ENCODE measurements at places on chromosomes 16 and 17.

GRCh38 chr17:15000661-15001060 is 264.5 kb downstream of the PMP22 start:
- no peak for DNase-seq

DNA sequence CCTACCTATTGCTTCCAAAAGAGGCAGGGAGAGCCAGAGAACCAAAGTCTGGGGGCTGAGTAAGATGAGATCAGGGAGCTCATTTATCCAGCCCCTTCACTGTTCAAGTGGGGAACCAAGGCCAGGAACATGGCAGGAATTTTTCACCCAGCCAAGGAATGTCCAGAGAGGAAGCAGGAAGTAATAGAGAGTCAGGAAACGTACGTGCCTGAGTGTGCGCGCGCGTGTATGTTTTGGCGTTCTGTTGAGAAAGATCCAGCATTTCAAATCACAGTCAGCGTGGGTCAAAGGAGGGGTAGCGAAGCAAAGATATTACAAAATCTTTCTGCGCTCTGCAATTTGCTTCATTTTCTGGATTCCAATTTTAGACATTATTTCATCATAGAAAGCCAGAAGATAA is 41.9 kb upstream of the WSCD1 start:
- DNase-seq, result no peak

- DNase-seq, result no peak
Measured at GRCh38 chr17:67438667-67439066, 61.6 kb downstream of the PITPNC1 start.

- DNase-seq, result no peak
Measured at GRCh38 chr16:7314163-7314562, 18.5 kb upstream of the RBFOX1 start.

DNA sequence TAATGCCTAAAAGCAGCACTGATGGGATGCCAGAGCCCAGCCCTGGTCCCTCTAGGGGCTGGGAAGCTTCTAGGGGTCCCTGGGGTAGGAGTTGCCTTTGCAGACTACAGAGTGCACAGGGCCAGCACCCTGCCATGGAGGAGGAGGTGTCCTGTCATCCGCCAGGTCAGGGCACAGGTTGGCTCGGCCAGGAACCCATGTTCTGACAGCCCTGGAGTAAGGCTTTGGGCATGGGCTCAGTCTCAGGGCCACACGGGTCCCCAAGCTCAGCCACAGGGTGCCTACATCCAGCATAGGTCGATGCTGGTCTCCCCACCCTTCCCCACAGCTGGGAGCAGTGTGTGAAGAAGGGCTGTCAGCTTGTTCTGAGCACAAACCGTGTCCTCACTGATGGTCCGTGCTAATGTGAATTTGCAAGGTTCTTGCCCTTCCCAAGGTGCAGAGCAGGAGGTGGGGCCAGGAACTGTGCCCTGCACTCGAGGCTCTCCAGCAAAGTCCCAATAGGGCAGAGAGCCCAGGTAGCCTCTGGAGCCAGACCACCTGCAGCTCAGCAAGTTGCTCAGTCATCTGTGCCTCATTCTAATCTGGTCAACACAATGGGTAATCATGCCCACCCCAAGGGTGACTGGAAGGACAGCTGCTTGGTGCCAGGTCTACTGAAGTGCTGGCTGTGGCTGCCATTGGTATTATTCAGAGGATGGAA is 72.8 kb downstream of the AMFR start:
- DNase-seq, result no peak

- no peak for DNase-seq
Measured at GRCh38 chr16:59634951-59635350, 900.8 kb upstream of the GOT2 start.

DNA sequence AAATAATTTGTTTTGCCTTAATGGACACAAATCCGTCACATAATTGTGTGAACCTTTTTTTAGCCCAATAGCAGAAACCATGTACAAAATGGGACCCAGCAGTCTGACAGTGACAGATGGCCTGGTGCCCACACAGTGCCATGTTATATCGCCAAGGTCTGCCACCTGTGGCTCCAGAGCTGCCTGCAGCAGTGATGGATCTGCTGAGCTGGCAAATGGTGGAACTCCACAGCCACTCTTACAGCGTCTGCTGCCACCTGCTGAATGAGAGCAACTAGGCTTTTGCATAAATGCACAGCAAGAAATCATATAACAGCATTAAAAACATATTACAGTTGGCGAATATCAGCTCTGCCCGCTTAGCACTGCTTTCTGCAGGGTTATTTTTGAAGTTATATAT is 59.4 kb downstream of the NUP93 start:
- peak; percentile 25 for DNase-seq

DNA sequence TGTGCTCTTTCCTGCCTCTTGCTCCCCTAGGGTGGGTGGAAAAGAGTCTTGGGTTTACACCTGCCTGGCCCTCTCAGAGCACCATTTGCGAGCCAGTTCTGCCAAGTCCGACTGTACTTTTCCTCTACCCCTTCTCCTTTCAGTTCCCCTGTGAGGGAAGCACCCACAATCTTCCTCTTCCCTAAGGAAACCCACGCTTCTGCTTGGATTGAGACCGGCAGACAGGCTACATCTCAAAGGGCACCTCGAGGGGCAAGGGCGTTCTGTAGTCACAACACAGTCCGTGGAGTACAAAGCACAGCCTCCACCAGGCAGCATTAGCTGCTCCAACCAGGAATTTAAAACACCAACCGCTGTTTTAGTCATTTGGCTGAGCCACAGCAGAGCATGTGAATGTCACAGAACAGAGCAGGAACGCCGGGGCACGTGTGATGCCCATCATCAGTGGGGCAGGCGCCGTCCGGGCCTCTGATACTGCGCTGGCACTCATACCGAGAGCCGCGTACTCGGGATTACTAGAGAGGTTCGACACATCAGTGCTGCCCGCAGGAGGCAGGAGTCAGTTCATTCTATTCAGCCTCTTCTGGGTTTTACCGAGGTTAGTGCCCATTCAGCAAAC is 13.7 kb upstream of the MNT start:
- no peak for DNase-seq

DNA sequence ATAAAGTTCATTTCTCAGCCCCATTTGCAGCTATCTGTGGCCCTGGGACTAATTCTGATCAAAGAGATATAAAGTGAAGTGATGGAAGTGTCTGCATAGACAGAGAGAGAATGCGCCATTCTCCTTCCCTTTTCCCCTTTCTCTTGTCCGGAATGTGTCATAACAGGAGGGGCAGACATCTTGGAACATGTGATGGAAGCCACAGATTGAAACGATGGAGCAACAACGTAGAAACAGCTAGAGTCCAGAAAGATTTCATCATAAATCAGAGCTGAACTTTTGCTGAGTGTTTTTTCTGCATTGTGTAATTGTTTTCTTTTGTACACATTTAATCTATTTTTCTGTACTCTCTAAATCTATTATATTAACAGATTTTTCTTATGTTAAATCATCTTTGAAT is 11.3 kb downstream of the ASGR1 start:
- DNase-seq, result no peak

- DNase-seq, result no peak
Measured at GRCh38 chr17:5809056-5809455, 224.7 kb upstream of the NLRP1 start.

GRCh38 chr17:9240659-9241370 is 219.5 kb downstream of the NTN1 start:
- no peak for DNase-seq

DNA sequence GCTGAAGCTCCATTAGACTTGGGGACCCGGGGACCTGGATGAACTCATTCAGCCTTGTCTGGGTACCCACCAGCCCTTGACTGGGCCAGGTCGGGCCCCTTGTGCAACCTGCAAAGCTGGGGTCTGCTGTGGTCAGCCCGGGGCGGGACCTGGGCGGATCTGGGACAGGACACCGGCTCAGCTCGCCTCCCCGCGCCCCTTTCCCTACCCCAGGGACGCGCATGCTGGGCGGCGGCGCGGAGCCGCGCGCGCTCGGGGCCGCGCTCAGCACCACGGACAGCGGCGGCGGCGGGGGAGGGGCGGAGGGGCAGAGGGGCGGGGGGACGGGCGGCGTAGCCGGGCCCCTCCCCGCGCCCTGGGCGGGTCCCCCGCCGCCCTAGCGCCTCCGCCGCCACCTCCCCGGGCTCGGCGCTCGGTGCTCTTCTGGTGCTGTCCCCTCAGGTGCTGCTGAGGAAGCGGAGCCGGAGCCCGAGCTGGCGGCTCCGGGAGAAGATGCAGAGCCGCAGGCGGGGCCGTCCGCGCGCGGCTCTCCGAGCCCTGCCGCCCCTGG is 7.4 kb downstream of the ACD start:
- DNase-seq, result peak; percentile 23

DNA sequence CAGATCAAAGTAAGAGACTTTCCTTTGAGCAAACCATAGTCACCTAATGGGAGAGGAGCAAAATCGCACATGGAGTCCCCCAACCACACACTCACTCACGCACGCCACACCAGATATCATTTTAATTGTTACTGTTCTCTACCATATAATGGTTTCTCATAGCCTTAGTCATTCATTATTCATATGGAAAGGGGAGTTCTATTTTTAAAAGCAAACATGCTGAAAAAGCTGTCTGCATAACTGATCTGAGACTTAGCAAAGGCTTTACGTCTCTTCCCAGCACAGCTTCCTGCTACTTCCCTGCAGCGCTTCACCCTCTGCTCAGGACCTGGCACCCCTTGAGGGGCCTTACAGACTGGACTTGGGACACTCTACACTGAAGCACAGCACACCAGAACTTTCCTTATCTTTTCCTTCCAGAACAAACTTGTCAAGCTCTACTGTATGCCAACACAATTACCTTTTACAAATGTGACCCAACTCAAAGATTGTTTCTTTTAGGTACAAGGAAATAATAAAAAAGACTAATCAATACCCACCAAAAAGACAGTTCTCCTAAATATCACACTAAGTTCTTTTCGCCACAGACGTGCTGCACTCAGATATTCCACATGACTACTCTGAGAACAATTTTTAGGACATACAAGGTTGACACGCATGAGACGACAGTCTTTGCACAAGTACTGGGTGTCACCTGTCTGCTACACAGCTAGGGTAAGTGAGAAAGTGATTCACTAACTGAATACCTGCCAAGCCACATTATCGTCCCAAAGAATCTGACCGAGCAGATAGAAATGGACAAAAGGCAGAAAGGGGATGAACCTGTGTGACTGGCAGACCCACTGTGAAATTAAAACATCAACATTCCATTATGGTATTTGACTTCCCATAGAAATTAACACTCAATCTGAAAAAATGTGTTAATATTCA is 21.5 kb downstream of the SRP68 start:
- DNase-seq, result no peak

DNA sequence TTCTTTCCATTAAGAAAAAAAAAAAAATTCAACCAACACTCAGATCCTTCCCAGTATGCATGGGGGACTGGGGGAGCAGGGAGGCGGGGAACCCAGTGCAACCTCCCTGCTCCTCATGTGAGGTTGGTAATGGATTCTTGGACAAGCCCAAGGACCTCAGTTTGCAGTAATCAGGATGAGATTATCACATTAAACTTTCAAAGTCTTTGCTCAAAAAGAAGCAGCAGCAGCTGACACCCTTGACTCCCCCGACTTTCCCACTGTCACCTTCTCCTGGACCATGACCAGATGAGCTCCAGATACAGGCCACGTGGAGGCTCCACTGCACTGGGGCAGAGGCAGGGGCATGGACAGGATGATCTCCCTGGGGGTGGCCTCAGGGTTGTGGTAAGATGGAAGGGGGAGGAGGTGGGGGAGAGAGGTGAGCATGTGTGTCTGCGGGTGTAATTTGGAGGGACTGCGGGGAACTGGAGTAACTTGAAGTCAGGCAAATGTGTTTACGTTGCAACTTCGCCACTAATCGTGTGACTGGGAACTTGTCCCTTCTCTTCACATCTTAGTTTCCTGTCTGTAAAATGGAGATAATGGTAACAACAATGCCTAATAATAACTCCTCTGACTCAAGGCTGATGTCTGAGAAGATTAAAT is 19.8 kb downstream of the ZNF385C start:
- DNase-seq, result no peak

GRCh38 chr17:73585583-73585982 is 58.7 kb downstream of the SDK2 start:
- no peak for DNase-seq

DNA sequence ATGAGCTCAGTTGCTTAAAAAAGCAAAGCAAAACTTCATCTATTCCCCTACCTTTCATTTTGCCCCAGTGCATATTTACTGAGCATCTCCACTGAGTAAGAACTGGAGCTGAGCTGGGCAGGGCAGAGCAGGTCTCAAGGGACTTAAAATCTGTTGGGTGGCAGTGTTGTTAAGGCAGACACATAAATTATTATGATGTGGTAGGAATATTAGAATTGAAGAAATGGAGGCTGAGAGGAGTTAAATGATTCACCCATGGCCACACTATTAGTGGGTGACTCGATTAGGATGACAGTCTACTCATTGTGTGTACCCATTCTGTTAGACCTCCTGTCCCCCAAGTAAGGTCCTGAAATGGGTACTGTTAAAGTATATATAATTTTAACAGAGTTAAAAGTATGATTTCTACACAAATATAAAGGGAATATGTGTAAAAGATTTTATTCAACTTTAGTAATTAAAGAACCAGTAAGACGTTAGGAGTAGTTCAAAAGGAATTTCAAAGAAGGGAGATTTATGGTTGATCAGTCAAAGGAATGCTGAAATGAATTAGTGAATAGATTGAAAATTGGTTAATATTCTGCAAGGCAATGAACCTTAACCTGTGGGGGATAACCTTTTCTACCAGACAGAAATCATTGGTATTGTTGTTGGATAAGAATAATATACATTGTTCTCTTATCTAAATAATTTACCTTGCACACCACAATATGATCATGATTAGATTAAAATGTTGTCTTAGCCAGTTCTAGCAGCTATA is 17.5 kb downstream of the ITGB3 start:
- DNase-seq, result no peak

GRCh38 chr16:19130852-19131824 is 17.4 kb downstream of the ITPRIPL2 start:
- no peak for DNase-seq

- DNase-seq, result no peak
Measured at GRCh38 chr17:49692751-49693150, 14.9 kb upstream of the SPOP start.

GRCh38 chr17:43732958-43733357 is 25.6 kb downstream of the SOST start:
- no peak for DNase-seq

DNA sequence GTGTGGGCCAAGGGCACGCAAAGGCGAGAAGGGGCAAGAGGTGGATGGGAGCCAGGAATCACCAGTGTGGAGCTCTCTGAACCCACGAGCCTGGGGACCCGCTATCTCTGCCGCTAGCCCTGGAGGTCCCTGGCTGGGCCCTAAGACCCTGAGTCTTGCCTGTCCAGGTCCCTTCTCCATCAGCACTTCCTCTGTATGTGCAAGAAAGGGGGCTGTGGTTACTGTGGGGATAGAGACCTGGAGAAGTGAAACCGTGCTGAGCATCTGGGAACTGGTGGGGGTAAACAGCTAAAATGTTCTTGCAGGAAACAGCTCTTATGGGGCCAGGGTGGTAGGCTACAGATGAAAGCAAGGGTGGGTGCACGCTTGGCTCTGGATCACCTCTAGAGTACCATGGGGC is 3.1 kb downstream of the SPNS3 start:
- no peak for DNase-seq

- no peak for DNase-seq
Measured at GRCh38 chr16:20853143-20853542, 46.8 kb downstream of the REXO5 start.

GRCh38 chr17:33233811-33234177 is 59.3 kb downstream of the ASIC2 start:
- no peak for DNase-seq

GRCh38 chr17:82831041-82831817 is 8.6 kb downstream of the ZNF750 start:
- DNase-seq, result no peak

GRCh38 chr16:83266848-83267553 is 540.8 kb upstream of the HSBP1 start:
- DNase-seq, result no peak

- no peak for DNase-seq
Measured at GRCh38 chr16:10668322-10669045, 26.2 kb downstream of the TEKT5 start.

Measured in NCI-H1930 (cell line).